ENCODE measurements at places on chromosomes 5 and 9.

- DNase-seq, result no peak
Observed at GRCh38 chr5:163221581-163221980, 215.8 kb upstream of the CCNG1 start.

GRCh38 chr5:35478856-35479682, 138.6 kb upstream of the SPEF2 start:
- no peak for DNase-seq

DNA sequence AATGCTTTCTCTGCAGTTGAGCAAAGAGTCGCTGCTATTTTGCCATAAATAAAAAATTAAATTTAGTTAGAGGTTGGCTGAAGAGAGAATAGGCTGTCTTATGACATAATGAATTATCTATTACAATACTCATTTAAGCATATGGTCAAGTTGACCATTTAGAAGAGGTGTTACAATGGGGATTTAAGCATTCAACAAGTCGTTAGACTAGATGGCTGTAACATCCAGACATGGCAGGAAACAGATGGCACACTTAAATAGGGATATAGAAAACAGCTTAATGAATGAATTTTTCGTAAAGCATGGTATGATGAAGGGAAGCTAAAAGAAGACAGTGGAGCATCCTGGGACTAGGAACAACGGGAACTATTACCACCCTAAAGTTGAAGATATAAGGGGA, 160.3 kb upstream of the PTPRD start:
- no peak for DNase-seq

DNA sequence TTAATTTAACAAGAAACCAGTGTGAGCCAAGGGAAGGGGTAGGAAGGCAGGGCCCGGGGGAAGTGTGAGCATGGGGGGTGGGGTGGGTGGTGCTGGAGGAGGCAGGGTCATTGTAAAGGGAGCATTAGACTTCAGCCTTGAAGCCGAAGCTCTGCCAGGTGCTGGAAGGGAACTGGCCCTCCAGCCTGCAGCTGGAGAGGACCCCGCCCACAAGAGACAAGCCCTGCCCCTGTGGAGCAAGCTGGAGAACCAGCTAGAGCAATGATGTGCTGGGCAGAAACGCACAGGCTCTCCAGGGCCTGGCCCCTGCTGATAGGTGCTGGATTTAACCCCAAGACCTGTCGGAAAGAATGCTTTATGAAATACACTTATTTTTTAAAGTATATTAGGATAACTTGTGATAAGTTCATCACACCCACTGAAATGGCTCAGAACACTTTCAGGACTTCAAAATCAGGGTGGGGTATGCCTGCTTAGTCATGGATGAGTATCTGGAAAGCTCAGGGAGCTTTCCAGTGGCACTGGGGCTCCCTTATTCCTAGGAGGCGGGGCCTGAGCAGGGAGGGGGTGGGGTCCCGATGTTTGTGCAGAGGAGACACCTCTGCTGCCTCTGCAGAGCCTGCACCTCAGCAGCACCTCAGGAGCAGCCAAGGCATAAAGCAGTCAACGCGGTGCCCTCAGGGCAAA, 27.1 kb downstream of the UBE2QL1 start:
- DNase-seq, result no peak

GRCh38 chr9:20863945-20864344, 167.5 kb downstream of the HACD4 start:
- no peak for DNase-seq

DNA sequence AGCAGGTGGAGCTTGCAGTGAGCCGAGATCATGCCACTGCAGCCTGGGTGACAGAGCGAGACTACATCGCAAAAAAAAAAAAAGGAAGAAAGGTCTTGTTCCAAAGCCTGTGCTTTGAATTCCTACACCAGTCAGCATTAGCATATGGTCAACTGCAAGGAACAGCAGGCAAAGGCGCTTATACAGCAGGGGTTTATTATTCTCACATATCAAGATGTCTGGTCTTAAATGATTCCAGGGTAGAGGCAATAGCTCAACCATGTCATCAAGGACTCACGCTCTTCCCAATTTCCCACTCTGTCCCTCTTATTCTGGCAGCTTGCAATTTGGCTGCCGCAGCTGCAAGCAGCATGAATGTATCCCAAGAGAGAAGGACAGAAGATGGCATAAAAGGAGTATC, 28.6 kb upstream of the HRH2 start:
- no peak for DNase-seq

DNA sequence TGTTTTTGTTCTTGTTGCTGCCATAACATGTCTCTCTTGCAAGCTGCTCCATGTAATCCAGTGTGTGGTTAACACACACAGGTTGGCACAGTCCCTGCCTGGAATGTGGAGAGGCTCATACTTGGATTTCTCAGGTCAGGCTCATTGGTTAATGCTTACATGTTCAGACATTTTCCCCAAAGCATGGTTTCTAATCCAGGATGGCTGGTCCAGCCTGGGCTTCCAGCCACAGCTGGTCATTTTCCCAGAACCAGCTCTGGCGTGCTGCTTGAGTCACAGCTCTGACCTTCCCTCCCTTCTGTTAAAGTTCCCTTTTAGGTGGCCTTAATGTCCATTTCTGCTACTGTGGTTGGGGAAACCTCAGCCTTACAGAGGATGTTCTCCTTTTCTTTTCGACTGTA, 294.3 kb downstream of the TAF11L14 start:
- DNase-seq, result no peak

GRCh38 chr5:18491349-18491748, 857.1 kb downstream of the TAF11L14 start:
- no peak for DNase-seq

DNA sequence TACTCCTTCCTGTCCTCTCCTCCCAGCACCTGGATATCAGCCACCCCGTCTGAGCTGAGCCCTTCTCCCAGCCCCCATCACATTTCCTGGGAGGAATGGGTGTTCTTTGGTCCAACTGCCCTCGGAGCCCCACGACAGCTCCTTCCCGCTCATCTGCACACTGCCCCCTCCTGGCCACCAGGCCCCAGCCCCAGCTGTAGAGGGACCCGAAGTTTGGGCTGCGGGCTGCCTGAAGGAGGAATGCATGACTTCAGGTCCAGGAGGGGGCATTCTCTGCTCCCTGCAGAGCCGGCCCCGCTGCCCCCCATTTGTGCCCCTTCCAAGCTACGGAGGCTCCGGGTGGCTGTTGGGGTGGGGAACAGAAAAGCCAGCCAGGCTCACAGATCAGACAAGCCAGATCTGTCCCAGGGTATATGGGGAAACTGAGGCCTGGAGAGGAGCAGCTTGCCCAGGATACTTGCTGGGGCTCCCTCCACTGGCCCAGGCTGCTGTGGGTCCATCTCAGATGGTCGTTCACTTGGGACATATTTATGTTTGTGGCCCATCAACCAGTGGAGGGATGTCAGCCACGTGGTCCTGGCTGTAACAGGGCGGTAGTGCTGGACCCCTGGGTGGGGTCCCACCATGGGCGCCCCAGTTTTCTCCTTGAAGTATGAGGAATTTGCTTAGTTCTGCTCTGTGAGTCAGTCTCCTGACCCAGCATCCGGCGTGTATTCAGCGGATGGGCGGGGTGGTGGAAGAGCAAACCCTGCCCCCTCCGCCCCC, 33.1 kb downstream of the DAB2IP start:
- no peak for DNase-seq

DNA sequence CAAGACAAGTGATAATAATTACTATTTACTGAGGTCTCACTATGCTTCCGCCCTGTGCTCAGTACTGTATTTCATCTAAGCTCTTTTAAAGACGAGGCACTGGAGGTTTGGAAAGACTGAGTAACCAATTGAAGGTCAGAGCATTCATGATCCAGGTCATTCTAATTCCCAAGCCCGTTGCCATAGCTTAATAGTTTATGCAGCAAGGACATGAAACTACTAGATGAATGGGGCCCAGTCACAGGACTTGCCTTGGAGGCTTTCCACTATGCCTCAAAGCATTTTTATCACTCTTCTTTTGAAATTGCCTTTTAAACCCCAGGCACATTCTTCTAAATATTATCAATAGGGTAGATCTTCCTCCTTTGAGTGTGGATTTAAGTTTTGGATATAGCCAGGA, 17.2 kb upstream of the NFIB start:
- no peak for DNase-seq

- DNase-seq, result no peak
Observed at GRCh38 chr5:89275066-89275855, 392.3 kb upstream of the MEF2C start.

DNA sequence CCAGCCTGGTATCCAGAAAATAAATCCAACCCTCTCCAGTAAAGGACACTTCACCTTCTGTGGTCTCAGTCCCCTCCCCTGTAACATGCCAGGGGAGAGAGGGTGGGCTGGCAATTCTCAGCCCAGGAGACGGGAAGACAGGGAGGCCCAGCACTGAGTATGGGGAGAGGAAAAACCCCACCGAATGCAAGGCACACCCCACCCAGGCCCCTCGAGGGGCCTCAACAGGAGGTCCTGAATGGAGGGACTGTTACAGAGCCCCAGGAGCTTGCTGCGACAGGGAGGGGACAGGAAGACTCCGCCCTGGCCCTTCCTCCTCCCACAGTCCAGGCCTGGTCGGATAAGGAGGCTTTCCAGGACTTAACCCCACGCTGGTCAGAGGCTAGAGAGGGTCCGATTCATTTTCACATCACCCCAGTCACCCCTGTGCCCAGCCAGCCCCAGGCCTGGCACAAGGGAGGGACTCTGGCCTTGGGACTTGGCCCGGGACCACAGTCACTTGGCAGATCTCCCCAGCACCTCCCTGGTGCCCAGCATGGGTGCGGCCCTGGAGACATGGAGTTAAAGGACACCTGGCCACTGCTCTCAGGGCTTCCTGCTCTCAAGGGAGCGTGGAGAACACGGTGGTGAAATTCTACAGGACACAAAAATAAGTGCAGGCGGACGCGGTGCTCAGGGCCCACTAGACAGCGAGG, 44.9 kb upstream of the STXBP1 start:
- no peak for DNase-seq

GRCh38 chr5:1329111-1329579, 15.8 kb downstream of the CLPTM1L start:
- DNase-seq, result no peak

GRCh38 chr9:136660971-136661550, 1.7 kb upstream of the EGFL7 start:
- no peak for DNase-seq

DNA sequence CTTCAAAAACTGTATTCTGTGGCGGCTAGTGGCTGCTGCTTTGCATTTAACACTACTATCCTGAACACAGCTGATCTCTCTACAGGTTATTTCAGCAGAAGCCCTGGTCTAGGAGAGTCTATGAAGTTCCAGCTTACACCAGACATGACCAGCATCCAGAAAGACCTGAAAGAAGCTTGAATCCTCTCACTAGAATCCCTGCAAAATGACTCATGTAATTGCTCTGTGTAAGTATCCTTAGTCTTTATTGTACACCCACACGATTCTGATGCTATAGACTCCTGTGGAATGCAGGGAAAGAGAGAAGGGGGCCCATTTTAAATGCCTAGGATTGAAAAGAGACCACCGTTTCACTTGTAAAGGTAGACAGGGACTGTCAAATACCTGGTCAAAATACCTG, 859 bp upstream of the GRIA1 start:
- no peak for DNase-seq

Measured in hypothalamus (tissue), 51 donors.